Fibroblast of upper back skin (primary cell): ENCODE measurements at places on chromosomes 5 and 9.
A peak's percentile ranks its signal among the peaks of the same experiment; 100 is the strongest.

GRCh38 chr9:37820142-37820541, 19.5 kb downstream of the DCAF10 start:
- DNase-seq, result no peak

GRCh38 chr5:54905942-54906537, 79.4 kb downstream of the ESM1 start:
- peak; percentile 70 for DNase-seq

DNA sequence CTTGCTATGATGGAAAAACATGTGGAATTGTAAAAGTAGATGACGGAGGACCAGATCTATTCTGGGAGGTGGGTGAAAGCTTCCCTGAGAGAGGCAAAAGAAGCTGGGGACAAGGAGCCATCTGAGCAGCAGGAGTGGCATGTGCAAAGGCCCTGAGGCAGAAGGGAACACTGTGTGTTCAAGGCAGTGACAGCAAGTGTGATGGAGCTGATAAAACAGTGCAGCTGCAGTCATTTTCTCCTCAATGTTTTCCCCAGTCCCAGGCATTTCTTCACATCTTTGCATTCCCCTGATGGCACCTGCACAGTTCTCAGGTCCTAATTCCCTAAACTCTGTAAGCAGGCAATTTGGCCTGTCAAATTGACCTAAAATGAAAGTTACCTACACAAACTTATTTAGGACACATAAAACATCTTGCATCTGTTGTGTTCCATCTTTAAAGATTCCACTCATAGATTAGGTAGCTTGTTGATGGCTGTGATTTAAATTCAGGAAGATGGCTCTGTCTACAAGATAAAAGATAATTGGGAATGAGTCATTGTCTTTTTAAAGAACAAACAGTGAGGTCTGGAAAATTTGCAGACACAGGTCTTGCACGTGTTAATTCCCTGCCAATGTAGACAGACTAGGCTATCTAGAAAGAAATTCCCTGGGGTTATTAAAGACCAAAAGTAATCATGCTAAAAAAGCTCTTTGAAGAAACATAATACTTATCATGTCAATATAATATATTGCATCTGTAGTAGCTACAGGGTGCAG, 289.6 kb upstream of the SGCD start:
- no peak for DNase-seq

DNA sequence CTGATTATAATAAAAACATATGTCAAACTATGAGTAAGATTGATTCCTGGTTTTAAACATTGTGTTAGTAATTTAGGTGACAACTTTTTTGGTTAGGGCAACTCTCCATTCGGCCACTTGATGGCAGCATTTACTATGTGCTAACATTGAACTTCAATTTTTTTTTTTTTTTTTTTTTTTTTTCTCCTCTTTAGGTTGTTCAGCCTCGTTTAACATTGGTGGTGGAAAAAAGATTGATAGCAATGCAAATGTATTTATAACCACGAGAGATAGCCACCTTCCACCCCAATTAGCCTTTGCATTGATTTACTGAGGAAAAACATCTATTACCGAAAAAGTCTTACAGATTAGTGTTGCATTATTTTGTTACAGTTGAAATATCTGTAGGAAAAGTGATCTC, 159.1 kb downstream of the CSNK1G3 start:
- peak; percentile 54 for DNase-seq

GRCh38 chr5:78804995-78805394, 156.4 kb upstream of the LHFPL2 start:
- no peak for DNase-seq

GRCh38 chr9:108727580-108728111, 128.1 kb downstream of the ACTL7B start:
- no peak for DNase-seq

DNA sequence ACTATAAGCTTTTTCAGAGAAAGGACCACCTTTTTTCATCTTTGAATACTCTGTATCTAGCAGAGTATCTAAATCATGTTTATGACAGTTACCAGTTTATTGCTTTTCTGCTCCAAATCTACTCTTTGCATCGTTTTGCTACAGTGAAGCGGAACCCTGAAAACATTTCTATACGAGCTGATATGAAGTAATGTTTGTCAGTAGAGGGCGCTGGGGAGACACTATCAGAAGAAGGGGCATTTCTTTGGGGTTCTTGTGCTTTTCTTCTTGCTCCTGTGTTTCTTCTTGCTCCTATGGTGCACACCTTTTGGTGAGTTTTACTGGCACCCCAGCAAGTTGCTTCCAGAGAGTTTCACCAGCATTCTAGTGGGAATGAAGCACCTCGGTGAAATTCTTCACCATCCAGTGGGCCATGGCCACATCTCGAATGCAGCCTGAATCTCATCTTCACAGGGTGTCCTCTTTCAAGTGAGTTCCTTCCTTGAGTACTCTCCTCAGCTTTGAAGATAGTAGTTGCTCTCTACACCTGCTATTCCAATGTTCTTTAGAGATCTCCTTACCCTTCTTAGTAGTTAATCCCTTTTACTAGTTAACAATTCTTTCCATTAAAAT, 98.4 kb downstream of the FGF1 start:
- DNase-seq, result peak; percentile 53

DNA sequence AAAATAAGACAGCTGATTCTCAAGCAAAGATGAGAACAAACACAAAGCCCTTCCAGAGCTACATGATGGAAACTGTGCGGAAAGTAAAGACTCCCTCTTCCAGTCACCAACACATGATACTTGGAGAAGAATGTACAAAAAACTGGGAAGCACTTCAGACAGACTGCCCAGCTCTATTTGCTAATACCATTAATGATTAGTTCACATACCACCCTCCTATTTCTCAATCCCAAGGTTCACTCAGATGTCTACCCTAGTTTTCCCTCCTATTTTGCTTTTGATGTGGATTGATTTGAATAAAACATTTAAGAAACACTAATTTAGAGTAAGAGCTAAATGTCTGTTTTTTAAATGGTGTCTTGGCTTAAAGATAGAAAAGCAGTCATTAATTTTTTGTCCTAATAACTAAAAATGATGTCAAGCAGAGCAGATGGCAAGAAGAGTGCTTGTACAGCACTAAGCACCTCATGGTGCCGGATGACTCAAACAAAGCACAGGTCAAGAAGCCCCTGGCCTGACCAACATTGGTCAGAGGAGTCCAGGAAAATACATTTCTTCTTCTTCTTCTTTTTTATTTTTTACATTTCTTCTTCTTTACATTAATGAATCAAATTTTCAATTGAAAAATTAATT, 639.4 kb downstream of the PDE4D start:
- DNase-seq, result no peak

DNA sequence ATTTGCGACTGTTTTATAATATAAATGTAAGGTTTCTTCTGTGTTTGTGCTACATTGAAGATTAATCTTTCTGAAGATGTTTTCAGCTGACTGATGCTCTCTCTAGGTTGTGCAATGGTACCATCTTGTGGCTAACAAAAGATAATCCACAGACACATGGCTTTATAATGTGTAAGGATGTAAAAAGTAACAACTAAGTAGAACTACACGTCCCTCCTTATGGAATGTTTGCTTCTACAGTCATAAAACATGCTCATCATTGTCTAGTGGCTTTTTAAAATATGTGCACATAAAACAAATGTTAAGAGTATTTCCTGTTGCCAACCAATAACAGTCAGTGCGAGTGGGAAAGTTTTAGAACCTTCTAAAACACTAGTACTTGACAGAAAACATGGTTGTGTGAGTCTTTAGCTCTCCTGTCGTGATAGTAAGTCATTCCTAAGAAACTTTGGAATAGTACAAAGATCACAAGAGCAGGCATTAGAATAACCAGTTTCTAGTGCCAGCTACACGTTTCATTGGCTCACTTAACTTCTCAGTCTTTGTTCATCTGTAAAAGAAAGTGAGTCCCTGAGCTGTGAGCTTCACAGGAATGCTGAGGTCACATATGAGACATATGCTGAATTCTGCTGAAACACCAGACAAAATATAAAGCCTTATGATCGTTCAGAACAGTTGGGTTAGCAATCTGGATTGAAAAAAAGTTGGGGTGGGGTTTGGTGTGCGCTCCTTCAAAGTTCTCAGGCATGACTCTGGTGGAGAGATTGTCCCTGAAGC, 75.7 kb upstream of the GLIS3 start:
- peak; percentile 80 for DNase-seq

DNA sequence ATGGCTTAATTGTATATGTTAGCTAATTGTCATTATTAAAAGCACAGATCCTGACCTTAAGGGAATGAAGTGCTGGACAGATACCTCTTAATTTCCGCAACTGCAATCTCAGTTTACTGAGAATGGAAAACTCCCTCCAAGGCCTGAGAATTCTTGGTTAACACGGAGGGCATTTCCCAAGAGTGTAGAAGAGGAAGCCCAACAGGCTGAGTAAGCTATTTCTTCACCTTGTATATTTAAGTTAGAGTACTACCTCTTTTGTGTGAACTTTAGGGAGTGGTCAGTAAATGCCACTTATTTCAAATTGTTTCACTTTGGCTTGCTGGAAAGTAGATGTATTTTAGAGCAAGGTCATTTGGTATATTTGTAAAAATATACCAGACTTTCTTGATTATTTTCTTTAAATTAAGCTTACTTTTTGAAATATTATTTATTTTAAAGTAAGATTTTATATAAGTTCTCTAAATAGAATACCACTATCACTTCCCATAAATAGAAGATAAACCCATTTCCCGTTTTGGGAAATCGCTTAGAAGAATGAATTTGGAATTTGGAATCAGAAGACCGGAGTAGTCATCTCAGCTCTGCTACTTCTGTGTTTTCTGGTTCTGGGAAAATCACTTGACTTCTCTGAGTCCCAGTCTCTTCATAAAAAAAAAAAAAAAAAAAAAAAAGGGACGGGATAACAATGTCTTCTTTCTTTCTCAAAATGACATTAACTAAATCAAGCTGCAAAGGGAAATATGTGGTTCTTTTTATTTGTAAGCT, 26.0 kb upstream of the C9orf72 start:
- no peak for DNase-seq

GRCh38 chr9:70291446-70291845, 32.7 kb downstream of the SMC5 start:
- no peak for DNase-seq

DNA sequence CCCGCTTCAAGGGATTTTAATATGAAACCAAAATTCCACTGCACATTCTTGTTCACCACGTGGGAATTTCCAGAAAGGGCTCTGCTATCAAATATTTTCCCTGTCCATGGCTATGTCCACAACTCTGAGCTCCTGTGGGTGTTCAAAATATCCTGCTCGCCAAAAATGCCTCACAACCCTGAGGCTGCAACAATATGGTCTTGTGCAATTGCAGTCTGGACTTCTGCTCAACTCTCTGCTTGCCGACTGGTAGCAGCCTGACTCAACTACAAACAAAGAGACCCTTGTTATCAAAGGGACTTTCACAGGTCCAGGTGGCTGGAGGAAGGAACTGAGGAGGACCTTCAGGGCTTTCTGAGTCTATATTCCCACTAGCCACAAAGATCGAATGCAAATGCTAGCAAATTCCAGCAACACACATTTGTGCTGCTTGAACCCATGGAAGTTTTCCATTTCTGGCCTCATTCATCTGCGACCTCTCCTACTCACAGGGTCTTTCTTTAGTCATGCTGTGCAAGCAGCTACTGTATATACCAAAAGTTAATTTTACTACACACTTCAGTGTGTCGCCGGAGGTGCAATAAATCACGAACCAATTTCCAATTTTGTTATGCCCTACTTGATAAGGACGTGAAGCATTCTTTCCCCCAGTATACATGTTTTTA, 169.2 kb upstream of the SLC30A5 start:
- peak; percentile 75 for DNase-seq

DNA sequence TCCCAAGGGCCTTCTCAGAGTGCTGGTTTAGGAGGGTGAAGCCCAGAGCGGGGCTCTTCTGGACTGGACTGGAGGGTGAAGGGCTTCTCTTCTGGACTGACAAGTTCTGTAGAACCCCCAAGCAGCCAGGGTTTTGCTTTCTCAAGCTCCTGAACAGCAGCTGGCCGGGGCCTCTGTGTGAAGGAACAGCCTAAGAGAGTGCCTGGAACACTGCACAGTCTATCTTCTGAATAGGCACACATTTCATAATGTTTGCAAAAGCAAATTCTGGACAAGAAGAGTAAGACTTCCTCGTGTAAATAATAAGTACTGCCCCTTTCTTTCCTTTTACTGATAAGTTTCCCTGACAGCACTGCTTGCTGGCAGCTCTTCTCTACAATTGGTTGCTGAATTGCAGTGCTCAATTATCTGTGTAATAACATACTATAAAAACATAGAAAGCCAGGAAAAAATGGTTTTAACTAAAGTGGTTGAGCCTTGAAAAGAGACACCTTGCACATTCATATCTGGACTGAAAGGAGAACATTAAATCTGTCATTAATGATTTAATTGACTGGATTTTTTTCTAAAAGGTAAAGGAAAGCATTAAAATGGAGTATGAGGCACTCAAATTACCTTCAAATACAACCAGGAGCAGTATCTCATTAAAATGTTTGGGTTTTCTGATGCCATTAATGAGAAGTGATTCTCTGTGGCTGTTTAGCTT, 20.5 kb downstream of the MAST4 start:
- DNase-seq, result no peak

DNA sequence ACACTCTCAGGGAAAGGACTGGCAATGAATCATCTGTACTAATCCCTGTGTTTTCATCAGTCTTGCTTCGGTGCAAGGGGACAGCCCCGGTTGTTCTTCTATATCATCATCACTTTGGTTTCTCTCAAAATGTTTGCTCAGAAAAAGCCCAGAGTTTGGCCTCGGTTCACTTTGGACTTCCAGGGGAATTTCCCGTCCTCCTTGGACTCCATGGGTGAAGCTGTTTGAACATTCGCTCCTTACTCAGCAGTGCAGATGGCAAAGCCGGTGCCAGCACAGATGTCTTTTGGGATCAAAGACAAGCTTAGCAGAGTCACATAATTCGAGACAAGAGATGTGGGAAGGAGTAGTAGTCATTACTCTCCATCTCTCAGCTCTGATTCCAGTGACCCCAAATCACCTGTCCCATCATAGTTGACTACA, 69.8 kb upstream of the TNFSF8 start:
- no peak for DNase-seq

DNA sequence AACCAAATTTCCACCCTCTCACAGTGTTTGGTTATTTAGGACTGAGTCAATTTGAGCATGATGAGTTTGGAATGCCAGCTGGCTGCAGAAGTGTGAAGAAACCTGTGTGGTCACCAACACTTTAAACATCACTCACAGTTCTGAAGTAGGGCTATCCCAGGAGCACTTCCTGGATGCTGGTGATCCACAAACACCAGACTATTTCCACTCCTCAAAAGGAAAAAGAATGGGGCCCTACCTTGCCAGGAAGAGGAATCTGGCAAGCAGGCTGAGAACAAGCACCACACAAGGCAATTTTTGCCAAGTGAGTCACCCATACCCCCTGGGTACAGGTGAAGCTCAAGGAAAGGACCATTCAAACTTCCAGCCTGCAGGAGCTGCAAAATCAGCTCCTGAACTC, 294.2 kb upstream of the PTGER4 start:
- peak; percentile 26 for DNase-seq
